ENCODE measurements at places on chromosomes 4 and X.

DNA sequence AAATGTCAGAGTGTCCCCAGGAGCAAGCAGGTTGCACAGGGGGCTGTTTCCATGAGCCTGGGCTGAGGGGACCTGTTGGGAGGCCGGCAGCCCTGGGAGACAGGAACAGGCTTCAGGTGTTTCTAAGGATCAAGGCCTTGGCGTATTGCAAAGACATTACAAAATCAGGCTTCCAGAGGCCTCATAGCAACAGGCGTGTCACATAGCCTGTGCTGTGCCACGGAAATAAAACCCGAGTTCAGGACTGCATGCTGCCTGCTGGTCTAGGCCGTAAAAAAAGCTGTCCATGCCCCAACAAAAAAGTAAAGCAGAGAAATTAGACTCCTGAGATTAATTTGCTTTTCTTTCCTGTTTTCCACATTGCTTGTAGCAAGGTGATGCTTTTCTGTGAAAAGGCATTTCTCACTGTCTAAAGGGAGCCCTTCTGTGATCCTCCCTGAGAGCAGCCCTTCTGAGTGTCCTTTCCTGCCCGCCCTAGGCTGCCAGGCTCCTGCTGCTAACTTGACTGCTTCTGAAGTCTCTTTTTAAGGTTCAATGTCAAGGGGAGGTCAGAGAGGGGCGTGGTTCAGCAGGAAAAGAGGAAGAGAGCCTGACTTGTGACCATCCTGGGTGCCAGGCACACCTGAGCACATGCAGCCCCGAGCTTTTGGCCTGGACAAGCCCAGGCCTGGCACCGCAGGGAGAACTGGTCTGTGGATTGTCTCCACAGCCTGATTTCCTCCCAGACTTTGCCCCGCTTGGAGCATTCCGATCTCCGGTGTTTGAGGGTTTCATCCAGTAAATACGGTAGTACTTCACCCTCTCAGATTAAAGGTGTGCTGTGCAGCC is 21.3 kb downstream of the SHROOM2 start:
- DNase-seq = no peak

DNA sequence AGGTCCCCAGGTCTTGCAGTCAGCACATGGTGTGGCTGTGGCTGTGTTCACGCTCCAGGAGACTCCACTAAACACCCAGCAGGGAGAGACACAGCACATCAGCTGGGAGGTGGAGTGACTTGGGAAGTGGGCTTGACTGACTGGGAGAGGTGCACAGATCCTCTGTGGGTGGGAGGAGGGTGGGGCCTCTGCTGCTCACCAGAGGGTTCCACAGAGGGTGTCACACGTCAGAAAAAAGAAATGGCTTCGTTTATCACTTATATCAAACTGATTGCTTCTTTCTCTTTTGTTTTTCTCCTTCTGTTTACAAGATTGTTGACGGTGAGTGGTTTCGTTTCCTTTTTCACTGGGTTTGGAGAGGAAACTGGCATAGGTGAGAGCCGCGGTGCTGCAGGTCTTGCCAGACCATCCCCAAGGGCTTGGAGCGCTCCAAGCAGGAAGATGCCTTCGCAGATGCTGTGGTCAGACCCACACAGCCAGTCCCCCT is 24.8 kb upstream of the FAM193A start:
- DNase-seq = no peak

DNA sequence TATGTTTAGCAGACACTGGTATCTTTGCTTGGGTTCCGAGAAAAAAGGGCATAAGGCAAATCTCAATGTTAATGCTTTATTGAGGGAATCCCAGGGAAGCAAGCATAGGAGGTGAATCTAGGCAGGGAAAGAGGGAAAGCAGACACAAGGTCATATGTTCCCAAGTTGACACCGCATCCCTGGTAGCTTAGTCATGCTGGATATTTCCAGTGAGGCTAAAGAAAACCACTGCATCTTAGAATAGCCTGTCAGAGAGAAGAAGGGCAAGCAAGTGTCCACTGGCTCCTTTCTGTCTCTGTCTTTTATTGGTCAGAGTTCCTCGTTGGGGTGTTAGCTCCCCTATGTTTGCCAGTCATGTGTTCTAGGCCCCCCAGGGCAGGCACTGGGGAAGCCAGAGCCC is 104.7 kb downstream of the NKX6-1 start:
- no peak for DNase-seq

- no peak for DNase-seq
These were observed 54.7 kb downstream of the CD38 start for GRCh38 chr4:15832523-15833451.

DNA sequence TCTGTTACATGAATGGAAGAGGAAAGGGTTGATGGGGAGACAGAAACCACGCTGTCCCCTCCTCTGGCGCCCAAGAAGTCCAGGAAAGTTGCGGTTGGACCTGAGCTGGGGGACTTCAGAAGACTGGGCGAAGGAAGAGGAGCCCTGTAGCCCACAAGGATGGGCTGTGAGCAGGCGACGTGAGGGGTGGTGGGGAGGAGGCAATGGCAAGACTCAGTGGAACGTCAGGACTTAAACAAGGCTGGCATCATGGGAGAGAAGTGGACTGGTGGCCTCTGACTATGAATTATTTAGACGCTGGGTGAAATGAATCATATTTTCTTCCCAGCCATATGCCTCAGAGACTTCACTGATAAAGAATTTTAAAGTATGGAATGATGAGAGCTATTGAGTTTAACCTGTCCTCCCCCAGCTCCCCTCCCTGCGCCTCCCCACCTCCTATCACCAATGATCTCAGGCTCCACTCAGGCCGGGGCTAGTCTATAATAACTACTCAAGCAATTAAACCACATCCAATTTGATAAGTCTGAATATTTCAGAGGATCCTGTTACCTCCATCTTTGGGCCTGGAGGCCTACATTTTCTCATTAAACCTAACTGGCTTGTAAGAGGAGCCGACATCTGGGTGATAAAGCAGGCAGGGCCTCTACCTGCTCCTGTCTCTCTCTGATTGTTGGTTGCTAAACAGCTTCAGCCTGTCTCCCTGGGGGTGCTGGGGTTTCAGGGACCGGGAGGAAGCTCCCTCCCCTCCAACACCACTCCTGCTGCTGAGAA is 63.6 kb downstream of the SMIM20 start:
- DNase-seq = no peak

GRCh38 chrX:39912126-39912525 is 185.6 kb downstream of the BCOR start:
- DNase-seq = no peak

GRCh38 chrX:56221101-56221500 is 11.1 kb upstream of the KLF8 start:
- no peak for DNase-seq

DNA sequence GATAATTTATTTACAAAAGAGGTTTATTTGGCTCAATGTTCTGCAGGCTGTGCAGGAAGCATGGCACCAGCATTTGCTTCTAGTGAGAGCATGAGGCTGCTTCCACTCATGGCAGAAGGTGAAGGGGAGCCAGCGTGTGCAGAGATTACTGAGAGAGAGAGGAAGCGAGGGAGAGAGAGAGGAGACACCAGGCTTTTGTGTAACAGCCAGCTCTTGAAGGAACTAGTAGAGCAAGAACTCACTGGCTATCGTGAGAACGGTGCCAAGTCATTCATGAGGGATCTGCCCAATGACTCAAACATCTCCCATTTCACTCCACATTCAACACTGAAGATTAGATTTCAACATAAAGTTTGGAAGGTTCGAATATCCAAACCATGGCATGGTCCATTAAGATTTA is 12.7 kb downstream of the GUCY1A1 start:
- no peak for DNase-seq

- DNase-seq = no peak
These were observed 378.6 kb upstream of the EPHA5 start for GRCh38 chr4:66048861-66049260.

Data from lung microvascular endothelial cell (primary cell).